ENCODE measurements at places on chromosomes 1 and 21.

DNA sequence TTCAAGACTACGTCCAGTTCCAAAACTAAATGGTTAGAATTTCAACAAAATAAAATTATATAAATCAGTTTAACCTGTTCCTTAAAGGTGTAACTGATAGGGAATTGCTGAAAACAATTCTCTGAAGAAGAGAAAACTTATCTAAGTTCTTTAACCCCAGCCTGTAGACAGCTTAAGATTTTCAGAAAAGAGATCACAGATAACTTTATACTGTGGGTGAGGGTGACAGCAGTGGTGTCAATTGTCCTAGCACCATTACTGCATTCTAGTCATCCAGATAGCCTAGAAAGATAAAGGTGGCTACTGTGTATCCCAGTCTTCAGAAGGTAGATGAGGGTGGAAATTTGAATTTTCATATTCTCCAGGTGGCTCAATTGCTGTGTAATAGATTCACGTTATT, 19.7 kb upstream of the DEGS1 start:
- no peak for DNase-seq

GRCh38 chr21:38905752-38906151, 100.0 kb downstream of the ETS2 start:
- no peak for DNase-seq

DNA sequence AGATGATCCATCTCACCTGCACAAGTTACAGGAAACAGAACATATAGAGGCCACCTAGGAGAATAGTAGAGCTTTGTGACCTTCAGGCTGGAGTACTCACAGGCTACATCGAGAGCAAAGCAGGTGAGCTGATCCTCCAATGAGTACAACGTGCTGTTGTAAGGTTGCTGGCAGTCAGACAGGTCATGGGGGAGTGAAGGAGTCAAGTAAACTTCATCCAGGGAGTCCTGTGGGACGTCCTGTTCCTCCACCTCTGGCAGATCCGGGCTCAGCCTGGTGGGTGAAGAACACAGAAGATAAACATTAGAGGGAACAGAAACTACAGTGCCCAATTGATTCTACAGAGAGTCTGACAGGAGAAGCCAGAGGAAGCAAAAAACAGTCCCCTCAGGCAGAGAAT, 62.5 kb downstream of the PRKAB2 start:
- no peak for DNase-seq

DNA sequence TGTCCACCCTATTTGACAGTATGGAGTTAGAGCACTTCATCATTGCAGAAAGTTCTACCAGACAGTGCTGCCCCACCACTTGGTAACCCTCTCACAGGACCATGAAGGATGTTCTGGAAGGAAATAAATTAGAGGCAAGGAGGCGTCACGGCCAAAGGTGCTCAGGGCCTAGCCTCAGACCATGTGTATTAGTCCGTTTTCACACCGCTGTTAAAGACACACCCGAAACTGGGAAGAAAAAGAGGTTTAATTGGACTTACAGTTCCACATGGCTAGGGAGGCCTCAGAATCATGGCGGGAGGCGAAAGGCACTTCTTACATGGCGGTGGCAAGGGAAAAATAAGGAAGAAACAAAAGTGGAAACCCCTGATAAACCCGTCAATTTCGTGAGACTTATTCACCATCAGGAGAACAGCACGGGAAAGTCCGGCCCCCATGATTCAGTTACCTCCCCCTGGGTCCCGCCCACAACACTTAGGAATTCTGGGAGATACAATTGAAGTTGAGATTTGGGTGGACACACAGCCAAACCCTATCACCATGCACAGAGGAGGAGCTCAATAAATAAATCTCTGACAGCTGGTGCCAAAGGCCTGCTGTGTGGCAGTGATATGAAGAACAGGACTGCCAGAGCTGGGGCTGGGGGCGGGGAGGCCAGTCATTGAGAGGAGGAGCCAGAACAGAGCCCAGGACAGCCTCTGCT, 75.8 kb downstream of the FHAD1 start:
- DNase-seq: no peak

- DNase-seq: no peak
Observed at GRCh38 chr21:35696644-35697043, 363.7 kb downstream of the SETD4 start.

- DNase-seq: no peak
Observed at GRCh38 chr21:44461464-44462001, 6.2 kb downstream of the LRRC3 start.

- DNase-seq: no peak
Observed at GRCh38 chr1:150256198-150256553, 1.4 kb upstream of the CA14 start.

DNA sequence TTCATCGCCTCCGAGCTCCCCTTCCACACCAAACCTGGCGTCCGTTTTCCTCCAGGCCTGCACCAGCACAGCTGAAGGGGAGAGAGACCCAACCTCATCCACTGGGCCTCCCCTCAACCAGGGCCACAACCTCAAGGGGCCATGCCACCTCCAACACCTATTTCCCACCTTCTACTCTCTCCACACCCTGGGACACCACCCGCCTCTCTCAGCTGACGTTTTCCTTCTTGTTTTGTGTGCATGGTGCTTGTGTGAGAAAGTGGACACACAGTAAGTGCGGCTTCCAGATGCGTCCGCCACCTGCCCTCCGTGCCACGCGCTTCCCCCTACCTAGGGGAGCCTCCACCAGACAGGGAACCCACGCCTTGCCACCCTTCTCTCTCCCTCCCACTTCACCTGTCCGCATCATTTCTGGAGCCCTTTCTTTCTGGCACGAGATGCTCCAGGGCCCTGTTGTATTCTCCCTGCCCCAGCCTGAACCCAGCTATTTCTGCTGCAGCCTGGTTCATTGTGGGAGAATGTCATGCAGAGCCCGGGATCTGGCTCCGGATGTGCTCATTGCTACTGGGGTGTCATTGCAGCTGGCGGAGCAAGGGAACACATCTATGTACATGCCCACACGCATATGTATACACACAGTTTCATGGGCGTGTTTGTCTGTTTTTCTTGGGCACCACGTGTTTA, 1.3 kb upstream of the GNB1 start:
- DNase-seq: no peak

DNA sequence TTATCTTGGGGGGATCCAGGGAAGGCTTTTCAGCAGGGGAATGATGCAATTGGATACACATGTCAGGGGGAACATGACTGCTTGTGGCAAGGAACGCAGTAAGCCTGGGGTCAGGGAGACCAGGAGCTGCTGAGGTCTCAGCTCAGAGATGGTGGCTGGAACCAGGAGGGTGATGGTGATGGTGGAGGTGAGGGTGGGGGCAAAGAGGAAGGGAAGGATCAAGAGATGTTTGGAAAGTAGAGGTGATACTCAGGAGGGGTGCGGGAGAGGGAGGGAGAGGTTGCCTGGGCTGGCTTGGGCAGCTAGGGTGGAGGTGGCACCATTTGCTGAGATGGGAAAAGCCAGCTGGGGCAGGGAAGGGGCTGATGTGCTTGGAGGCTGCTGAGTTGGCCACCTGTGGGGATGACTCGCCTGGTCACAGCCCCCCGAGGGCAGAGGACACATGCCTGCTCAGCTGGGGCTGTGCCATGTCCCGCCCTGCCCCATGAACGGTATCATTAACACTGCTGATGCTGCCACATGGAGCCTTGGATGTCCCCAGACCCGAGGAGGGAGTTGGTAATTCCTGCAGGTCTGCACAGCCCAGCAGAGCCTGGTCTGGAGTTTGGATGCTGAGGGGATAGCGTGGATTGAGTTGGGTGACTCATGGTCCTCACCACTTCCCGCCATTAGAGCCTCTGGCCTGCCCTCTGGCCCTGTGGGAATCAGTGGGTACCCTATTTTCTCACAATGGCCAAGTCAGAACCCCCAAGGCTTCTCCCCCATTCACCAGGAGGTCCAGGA, 6.3 kb upstream of the PADI1 start:
- DNase-seq: no peak

- no peak for DNase-seq
Observed at GRCh38 chr1:230022666-230023380, 44.2 kb upstream of the GALNT2 start.

- no peak for DNase-seq
Observed at GRCh38 chr1:225437710-225438437, 10.0 kb upstream of the LBR start.
